ENCODE measurements at places on chromosomes 2 and 18.

DNA sequence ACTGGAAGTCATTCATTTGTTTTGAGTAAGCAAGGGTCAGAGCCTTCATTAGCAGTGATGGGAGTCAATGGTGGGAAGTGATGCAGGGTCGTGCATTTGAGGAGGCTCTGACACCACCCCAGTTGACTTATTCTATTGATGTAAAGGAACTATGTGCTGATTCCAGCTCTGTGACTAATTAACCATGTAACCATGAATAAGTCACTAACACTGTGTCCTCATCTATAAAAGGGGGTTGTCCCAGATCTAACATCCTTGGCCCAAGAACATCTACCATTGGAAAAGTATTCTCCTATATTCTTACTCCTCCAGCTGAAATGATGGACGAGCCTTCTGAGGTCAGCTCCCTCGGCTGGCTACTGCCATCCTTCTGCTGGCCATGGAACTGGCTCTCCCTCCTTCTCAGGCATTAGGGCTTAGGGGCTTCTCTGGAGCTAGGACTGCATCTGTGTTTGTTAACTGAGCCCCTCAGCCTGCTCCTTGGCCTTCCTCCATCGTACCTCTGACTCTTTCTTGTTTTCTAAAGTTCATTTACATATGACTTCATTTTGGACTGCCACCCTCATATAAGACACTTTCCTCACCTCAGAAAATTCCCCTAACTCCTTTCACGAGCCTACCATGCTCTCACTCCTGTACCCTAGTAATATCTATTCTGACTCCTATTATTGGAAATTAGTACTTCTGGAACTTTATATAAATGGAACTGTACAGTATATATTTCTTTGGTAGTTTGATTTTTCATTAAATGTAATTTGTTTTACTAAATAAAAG, 115.5 kb downstream of the KCTD1 start:
- DNase-seq: no peak

DNA sequence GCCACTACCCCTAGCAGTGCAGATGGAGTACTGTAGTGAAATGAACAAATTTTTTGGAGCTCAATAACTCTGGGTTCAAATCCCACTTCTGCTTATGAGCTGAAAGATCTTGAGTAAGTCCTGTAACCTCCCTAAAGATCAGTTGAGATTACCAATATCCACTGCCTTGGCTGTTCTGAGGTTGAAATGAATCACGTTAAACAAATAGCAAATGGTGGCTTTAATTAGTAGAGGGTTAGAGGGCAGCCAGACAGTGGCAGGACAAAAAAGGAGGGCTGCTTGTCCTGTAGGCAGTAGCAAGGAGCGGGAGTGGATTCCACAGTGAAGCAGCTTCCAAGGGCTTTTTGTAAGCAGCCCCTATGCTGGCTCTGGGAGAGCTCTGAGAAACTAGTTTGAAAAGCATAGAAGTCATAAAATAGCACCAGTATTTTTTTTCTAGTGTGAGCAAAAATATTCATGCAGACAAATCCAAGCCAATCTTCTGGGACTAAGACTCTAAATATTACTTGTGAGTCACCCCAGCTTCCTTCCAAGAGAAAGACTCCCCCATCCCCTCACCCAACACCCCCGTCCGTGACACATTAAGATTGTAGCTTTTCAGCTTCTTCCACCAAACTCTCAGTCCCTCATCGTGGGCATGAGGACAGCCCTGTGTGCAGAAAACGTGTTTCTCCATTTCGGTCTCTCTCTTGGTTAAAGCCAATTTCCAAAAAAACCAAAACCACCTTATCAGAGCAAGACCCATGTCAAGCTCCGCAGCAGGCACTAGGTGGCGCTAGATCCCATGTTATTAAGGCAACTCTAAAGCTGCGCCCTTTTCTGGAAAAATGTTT, 123.5 kb upstream of the LGALSL start:
- DNase-seq: peak; percentile 93

- DNase-seq: no peak
These were observed 4.9 kb downstream of the DCC start for GRCh38 chr18:52344881-52345280.

- no peak for DNase-seq
These were observed 16.1 kb upstream of the VPS54 start for GRCh38 chr2:64035072-64035942.

- DNase-seq: no peak
These were observed 16.9 kb downstream of the ACVR1C start for GRCh38 chr2:157611726-157612125.

DNA sequence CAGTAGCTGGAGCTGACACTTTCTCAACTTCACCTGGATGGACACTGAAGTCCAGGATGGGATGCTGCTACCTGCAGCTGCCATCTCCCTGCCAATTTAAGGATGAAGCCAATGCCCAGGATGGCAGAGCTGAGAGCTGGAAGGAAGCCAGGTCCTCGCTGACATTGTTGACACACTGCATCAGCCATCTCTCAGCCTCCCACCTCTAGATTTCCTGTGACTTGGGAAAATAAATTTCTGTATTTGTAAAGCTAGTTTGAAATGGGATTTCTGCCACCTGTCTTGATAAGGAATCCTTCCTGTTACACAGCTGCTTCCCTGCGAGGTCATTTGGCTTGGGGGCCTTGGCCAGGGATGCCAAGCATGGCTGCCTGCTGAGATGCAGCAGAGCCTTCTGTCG, 43.5 kb downstream of the KCTD1 start:
- DNase-seq: peak; percentile 3

GRCh38 chr2:2134037-2134436, 197.0 kb downstream of the MYT1L start:
- DNase-seq: peak; percentile 12

GRCh38 chr2:145086910-145087309, 567.0 kb upstream of the ZEB2 start:
- no peak for DNase-seq

DNA sequence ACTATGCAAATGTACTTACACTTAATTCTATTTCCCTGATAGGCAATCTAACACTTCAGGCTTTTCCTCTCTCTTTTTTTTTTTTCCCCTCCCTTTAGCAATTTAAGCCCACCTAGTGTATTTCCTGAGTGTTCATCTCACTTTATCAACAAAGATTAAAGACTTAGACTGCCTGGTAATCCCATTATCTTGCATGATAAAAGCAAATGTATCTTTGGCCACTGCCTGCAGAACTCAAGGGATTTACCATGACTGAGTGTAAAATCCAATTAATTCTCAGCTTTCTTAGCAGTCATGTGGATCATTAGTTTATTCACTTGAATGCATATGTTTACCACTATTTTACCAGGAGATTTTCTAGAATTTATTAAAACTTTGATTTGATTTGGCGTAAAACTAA, 1102.2 kb upstream of the GYPC start:
- no peak for DNase-seq

DNA sequence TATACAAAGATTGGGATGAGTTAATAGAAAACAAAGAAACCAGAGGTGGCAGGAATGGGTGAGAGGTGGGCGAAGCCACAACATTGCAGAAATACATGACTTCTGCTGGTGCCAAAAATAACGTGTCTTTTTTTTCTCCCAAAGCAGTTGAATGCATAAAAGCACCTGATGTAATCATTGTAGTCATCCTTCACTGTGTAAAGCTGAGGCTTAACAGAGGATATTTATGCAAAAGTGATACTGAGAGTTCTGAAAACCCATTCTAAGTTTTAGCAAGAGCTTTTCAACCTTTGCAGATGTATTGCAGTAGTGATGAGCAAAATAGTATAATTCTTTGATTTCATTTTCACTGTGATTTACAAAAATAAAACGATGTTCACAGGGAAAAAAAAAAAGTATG, 173.0 kb downstream of the PTGR3 start:
- no peak for DNase-seq

DNA sequence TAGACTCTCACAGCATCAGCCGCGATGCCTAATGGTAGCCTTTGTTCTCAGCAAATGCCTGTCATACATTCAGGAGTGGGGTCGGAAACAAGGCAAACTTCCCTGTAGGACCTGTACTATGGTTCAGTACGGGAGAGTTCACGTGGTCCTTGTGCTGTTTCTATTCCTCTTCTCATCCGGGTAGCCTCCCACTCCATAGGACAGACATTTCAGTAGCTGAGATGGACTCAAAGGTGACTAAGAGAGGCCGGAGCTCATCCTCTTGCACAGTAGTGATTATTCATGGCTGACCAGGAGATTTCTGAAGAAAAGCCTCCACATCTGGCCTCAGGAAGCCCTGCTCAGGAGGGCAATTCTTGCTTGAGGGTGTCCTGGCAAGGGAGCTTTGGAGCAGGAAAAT, 117.8 kb upstream of the SPRED2 start:
- DNase-seq: no peak

DNA sequence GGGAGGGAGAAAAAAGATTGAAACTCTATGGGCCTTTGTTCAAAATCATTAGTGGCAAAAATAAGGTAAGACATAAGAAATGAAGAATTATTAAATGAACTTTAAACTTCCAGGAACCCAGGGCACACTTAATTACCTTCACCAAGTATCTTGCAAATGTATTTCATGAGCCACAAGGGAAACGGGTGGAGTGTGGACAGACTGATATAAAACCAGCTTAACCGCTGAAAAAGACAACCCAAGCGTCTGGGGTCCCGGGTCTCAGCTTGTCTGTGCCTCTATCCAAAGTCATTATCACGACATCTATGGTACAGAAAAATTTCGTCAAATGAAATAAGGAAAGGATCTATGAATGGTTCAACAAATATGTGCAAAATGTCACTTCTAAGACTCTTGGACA, 13.9 kb upstream of the MBOAT2 start:
- DNase-seq: no peak

DNA sequence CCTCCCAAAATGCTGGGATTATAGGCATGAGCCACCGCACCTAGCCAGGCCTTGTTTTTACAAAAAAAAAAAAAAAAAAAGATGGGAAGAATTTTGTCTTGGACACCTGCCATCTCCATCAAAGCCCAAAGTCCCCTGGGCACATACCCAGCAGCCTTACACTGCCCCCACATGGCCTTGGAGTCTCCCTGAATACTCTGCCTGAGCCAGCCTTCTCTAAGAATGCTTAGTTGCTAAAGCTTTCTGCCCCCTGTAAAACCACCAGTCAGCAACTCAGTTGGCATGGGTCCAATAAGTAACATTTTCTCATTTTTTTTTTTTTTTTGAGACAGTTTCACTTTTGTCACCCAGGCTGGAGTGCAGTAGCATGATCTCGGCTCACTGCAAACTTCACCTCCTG, 40.6 kb downstream of the SPC25 start:
- peak; percentile 6 for DNase-seq

DNA sequence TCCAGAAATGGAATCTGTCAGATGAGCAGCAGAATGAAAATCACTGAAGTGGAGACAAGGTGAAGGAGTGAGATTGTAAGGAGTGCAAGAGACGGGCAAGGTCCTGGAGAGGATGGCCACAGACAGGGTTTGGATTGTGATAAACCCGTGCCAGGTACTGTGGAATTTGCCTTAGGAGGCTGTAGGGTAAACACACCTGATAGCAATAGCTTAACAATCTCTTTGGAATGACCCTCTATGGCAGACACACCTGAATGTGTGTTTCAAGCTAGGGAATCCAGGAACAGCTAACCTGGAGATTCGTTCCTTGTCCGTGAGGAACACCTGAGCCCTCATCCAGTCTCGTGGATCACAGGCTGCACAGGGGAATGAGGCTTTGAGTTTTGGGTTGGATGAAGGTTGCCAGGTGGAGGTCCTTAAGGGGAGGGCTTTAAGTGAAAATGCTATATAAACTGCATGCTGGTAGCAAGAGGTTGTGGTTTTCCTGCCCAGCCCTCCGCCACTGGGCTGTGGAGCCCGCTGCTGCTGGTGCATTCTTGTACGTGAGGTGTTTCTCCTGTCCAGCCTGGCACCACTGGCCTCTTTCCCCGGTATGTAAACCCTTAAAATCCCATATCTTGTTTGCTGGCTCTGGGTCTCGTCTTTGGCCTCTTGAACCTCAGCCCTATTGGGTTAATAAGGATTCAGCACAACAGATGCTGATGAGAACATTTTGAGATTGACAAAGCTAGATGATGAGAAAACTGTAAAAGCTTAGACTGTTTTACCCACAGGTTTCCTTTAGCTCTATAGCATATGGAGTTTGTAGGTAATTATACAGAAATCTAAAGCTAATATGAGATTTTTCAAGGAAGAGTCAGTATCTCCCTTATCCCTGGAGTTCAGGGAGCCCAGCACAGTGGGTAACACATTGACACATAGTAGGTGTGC, 117.9 kb downstream of the ARHGAP15 start:
- no peak for DNase-seq

GRCh38 chr18:6017171-6017570, 121.8 kb upstream of the TMEM200C start:
- no peak for DNase-seq

DNA sequence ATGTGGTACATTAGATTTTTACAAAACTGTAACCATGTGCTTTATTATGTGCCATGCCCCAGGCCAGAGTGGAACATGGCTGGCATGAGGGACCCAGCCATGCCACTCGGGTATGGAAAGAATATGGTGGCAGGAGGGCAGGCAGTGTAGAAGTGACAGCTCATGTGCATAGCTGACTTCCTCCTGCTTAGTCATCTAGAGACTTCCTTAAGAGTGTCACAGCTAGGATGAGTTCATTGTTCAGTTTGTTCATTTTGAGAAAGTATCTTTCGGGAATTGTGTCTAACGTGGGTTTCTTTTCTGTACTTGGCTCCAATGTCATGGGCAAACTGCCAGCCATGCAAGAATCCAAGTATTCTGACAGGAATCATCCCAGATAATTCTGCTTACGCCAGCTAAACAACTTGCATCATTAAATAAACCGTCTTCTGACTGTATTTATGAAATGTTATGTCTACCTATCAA, 94.3 kb upstream of the ITGB6 start:
- DNase-seq: no peak

GRCh38 chr2:241179899-241180298, 8.6 kb upstream of the ANO7 start:
- DNase-seq: no peak

- no peak for DNase-seq
These were observed 140.1 kb downstream of the BABAM2 start for GRCh38 chr2:28030600-28030999.

- peak; percentile 66 for DNase-seq
These were observed 4.8 kb upstream of the STAT4 start for GRCh38 chr2:191155608-191156071.

DNA sequence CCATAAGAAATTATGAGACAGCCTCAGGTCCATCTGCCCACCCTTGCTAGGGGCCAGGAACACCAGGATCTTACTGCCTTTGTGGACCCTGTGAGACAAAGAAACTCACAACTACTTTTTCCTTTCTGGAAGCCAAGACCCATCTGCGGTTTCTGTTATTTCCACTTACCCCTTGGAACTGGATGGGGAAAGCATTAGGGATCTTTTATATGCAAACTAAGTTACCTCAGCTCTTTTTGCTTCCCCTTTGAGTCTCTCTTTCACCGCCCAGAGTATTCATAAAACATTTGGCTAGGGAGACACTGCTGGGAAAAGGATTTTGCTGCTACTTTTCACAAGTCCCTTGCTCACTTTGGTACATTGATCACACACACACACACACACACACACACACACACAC, 95.7 kb downstream of the ZNF385B start:
- DNase-seq: no peak

GRCh38 chr2:161134547-161135518, 25.4 kb upstream of the TANK start:
- no peak for DNase-seq

DNA sequence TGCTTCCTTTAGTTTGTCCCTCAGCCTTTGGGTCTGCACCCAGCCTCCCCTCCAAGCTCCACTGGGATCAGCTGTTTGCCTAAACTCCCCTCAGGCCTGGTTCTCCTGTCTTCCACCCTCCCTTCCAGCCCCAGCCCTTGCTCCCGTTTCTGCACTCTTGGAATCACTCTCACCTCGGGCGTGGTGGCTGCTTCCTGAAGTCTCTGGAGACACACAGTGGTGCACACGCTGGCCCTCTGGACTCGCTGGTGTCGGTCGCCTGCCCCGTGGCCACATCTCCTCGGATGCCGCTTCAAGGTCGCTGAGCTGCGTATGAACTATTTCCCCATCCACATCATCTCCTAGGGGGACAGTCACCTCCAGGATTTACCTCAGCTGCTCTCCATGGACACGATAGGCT, 46.3 kb downstream of the PSMG2 start:
- DNase-seq: no peak
